ENCODE measurements at places on chromosomes 12 and 14.

GRCh38 chr12:88921890-88922532 is 341.7 kb upstream of the KITLG start:
- no peak for DNase-seq

GRCh38 chr14:57987051-57987450 is 121.2 kb upstream of the SLC35F4 start:
- DNase-seq, result no peak

- DNase-seq, result no peak
Measured at GRCh38 chr12:28223858-28224257, 33.6 kb downstream of the CCDC91 start.

- DNase-seq, result no peak
Measured at GRCh38 chr14:34364201-34364600, 97.8 kb downstream of the SPTSSA start.

GRCh38 chr12:96194971-96195844 is 1.0 kb downstream of the ELK3 start:
- peak; percentile 48 for DNase-seq

DNA sequence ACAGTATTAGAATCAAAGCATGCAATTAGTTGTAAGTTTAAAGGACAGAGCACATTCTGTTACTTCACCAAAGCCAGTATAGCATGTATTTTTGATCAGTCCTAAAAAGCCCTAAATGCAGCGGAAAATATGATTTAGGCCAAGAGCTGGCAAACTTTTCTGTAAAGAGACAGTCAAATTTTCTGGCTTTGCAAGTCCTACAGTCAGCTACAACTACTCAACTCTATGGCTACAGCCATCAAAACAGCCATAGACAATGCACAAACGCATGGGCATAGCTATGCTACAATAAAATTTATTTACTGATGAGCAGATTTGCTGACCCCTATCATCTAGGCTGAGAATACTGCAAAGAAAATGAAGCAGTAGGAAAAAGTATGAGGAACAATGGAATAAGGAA is 52.9 kb downstream of the ATXN2 start:
- no peak for DNase-seq

DNA sequence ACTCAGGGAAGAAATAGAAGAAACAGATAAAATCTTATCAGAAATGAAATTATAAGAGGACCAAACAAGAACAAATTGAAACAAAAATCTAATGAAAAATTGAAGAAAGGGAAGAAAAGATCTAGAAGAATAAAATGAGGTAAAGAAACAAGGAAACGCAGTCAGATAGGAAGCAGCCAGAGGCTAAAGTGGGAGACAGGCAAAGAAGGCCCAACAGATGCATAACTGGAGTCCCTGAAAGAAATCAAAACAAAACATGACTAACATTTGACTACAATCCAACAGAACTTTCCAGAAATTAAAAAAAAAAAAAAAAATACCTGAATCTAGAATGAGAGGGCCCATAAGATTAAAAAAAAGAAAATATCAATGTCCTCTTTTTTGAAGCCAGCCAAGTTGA is 65.6 kb downstream of the AMN start:
- DNase-seq, result no peak

GRCh38 chr14:98035396-98035795 is 1236.6 kb downstream of the BCL11B start:
- DNase-seq, result no peak

Measured in stimulated activated CD4-positive, alpha-beta T cell treated with anti-CD3 and anti-CD28 coated beads, Interleukin-1b, Interleukin-23, amount 100 ng/mL, for 4 hours (primary cell).